ENCODE measurements at places on chromosomes 7 and 10. TPM values are rescaled to one million over a fixed set of nuclear protein-coding genes. Genes with fewer than 3 reads are reported as not detected.

DNA sequence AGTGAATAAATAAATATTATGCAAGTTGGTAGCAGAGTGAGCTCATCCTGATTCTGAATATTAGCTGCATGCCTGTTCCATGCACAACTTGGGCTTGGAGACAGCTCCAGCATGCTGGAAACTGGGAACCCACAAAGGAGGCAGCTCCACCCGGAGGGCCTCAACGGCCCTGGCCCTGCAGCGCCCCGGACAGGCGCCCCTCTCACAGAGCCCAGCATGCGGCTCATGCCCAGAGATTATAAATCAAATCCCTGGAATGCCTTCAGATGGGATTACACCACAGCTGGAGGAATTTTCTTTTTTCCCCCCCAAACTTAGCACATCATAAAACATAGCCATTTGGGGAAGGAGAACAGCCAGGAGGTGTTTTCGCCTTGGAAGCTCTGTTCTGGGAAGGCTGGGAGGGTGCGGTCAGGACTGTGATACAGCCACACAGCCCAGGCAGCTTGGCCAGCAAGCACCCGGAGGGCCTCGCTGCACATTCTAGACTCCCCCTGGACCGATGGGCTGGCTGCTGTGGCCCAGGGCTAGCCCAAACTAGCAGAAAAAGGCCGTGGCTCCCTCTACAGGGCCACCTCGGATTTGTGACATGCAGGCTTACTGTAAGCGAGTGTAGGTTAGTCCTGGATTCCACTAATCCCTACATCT is 102.4 kb downstream of the PTPN20 start:
- DNase-seq: no peak
- H3K27ac ChIP-seq: no peak overlapping the region
- H3K27me3 ChIP-seq: peaks cover 1% of the 10 kb centered on the region
- no peaks in the 10 kb centered on the region for H3K36me3 ChIP-seq
- no peak overlapping the region for H3K4me3 ChIP-seq
- no peaks in the 10 kb centered on the region for H3K4me1 ChIP-seq

- peaks cover 16% of the 10 kb centered on the region for H3K4me1 ChIP-seq
- H3K36me3 ChIP-seq: no peaks in the 10 kb centered on the region
- peaks cover 3% of the 10 kb centered on the region for H3K27me3 ChIP-seq
- DNase-seq: peak; percentile 18
- H3K27ac ChIP-seq: peak overlapping the region; percentile 52
Observed at GRCh38 chr10:127612-128432, 7.4 kb upstream of the ZMYND11 start.

- H3K36me3 ChIP-seq: no peaks in the 10 kb centered on the region
- no peaks in the 10 kb centered on the region for H3K4me1 ChIP-seq
- peaks cover 2% of the 10 kb centered on the region for H3K27me3 ChIP-seq
- H3K27ac ChIP-seq: no peak overlapping the region
- DNase-seq: no peak
- H3K4me3 ChIP-seq: no peak overlapping the region
Observed at GRCh38 chr7:31958226-31958625, 112.0 kb downstream of the PDE1C start.

GRCh38 chr7:114823290-114823689 is 98.6 kb upstream of the MDFIC start:
- H3K36me3 ChIP-seq: no peaks in the 10 kb centered on the region
- no peaks in the 10 kb centered on the region for H3K27me3 ChIP-seq
- no peak for DNase-seq
- H3K4me3 ChIP-seq: no peak overlapping the region
- no peak overlapping the region for H3K27ac ChIP-seq

DNA sequence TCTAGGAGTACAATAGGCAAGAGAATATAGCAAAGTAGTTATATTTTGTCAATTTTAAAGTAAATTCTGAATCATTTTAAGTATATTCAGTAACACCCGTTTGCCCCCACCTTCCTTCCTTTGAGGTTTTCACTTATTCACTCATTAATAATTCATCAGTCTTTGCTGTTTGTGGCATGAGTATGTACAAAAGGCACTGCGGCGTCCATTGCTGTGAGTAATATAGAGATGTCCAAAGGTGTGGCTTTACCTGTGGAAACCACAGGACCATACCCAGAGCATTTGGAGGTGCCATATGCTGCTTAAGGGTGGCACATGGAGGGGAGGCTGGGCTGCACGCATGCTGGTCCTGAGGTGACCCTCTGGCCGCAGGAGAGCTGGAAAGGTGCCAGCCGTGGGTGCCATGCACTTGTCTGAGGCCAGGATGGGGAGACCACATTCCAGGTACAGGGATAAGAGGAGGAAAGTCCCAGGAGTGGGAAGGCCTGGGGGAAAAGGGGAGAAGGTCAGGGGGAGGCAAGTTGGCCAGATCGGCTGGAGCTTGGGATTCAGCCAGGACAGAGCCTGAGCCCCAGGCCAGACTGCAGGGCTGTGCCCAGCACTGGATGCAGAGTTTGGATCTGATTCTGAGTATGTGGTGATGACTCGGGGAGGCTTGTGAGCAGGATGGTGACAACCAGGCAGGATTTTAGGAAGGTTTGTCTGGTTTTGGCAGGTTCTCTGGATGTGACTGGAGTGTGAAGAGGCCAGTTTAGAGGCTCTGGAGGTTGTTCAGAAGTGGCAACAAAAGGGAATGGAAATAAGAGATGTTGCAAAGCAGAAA is 223.4 kb downstream of the MGMT start:
- no peak for DNase-seq
- peaks cover 2% of the 10 kb centered on the region for H3K27me3 ChIP-seq
- H3K4me3 ChIP-seq: no peak overlapping the region
- no peaks in the 10 kb centered on the region for H3K36me3 ChIP-seq
- H3K27ac ChIP-seq: no peak overlapping the region

Gene EGR2
- total RNA-seq: 1.2 TPM

Gene MAGI2
- 6.3 TPM for total RNA-seq
